ENCODE measurements at places on chromosomes 12 and 14.

GRCh38 chr14:23692416-23692815, 56.3 kb downstream of the DHRS2 start:
- no peak for DNase-seq

GRCh38 chr12:26805401-26805971, 27.5 kb downstream of the ITPR2 start:
- DNase-seq, result no peak

- no peak for DNase-seq
Observed at GRCh38 chr14:62143245-62143644, 381.0 kb downstream of the SNAPC1 start.

GRCh38 chr12:116137318-116137717, 140.2 kb downstream of the MED13L start:
- DNase-seq, result no peak

DNA sequence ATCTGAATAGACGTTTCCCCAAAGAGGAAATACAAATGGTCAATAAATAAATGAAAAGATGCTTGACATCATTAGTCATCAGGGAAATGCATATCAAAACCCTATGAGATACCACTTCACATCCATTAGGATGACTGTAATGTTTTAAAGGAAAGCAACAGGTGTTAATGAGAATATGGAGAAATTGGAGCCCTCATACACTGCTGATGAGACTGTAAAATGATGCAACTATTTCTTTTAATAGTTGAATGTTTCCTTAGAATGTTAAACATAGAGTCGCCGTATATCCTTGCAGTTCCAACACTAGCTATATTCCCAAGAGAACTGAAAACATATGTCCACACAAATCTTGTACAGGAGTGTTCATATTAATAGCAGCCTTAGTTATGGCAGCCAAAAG, 133.2 kb downstream of the SLC38A4 start:
- no peak for DNase-seq
